Cardiac muscle cell (in vitro differentiated cells and primary cell): ENCODE measurements at places on chromosomes 12 and 14.

DNA sequence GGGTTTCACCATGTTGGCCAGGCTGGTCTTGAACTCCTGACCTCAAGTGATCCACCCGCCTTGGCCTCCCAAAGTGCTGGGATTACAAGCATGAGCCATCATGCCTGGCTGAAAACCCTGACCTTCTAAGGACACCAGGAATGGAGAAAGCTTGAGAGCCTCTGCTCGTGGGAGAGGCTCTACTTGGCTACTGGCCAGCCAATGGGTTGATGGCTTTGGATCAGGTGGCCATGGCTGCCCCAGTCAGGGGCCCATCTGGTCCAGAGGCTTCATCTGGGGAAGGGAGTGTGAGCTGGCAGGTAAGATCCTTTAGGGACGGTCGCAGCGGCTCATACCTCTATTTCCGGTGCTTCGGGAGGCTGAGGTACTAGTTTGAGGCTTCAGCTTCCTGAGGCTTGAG lies 42.5 kb upstream of the PPP1CC start:
- no peak for DNase-seq

GRCh38 chr12:118611770-118612169 lies 235.4 kb downstream of the SUDS3 start:
- DNase-seq, result no peak

- DNase-seq, result no peak
These were observed 143.2 kb downstream of the PIWIL1 start for GRCh38 chr12:130480887-130481286.

DNA sequence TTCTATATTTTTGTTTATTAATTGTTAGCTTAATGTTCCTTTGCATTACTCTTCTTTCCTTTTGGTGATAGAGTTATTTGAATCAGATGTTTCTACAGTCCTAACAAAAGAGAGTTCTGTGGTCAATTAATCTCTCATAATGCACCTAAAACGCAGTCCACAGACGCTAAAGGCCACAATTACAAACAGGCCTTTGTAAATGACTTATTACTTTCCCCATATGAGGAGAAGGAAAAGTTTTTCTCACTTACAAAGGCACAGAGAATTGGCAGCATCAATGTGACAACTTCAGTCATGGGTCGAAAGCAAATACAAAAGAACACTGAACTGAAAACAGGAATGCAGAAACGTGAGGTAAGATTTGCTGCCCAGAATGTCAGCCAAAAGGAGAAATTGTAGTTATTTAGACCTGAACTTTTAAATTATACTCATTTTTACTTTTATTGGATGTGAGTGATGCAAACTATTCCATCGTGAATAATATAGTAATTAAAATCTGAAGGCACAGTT lies 142.0 kb upstream of the SYT10 start:
- no peak for DNase-seq

DNA sequence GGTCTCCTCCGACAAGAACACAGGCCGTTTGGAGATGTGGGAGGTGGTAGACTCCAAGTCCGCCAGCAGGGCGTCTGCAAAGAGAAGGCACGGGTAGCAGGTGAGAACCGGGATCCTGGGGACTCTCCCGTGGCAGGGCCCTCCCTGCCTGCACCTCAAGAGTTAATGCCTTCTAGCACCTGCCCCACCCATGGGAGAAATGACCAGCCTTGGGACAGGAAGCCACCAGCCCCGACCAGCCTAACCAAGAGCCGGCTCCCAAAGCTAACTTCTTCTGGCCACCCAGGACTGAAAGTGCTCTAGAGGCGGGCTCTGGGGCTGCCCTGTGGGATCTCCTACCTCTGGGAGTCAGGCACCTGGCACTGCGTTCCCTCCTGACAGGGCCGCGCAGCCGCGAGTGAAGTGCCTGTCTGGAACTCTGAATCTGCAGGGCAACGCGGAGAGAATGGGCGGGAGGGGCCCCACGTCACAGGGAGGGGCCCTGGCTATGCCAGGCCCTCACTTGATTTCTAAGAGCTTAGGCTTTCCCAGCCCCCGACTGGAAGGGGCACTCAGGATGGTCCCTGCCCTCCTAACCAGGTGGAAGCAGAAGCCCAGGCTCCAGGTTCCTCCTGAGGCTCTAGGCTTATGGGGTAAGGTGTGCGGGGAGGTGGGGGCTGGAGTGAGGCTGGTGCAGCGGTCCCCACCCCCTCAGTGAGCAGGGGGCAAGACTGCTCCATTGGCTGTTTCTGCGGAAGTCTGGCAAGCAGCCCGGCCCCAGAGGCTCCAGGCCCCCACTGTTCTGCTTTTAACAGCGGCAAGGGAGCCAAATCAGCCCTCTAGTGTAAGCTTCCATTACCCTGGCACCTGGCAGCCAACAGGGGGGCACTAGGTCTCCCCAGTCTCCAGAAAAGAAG lies 23.6 kb upstream of the RPLP0 start:
- DNase-seq, result no peak

DNA sequence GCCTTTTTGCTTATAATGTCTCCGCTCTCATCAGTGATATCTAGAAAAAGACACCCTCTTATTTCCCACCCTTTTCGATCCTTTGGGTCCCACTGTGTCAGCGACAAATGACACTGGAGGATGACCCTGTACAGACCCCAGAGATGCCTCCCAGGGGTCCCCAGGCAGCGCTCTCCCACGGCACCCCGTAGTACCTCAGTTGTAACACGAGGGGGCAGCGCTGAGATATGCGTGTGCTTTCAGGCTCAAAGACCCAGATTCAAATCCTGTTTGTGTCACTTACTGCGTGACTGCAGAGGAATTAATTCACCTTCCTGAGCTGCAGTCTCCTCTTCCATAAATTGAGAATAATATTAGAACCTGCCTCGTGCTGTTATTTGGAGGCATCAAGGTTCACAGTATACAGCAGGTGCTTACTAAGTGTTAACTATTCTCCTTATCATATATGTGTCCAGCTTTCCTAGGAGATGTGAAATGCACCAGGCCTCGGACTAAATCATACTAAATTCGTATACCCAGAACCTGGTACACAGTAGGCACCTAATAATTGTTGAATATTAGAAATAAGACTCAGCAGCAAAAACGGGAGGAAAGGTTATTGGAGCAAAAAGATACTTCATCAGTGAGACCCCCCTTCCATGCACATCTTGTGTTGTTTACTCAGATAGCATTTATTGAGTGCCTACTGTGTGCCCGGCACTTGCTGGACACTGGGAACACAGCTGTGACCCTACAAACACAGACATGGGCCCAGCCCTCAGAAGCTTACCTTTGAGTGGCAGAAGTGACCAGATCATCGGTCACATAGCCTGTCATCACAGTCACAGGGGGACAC lies 99.9 kb downstream of the PHETA1 start:
- DNase-seq, result no peak

GRCh38 chr12:122064025-122064777 lies 14.4 kb upstream of the MLXIP start:
- peak; percentile 99 for DNase-seq
